Activated CD4-positive, alpha-beta T cell treated with anti-CD3 and anti-CD28 coated beads, Interleukin-2, amount 10 ng/mL, durations not matched to agents 7 days and 5 days (primary cell): ENCODE measurements at places on chromosomes 6 and 20. TPM values are rescaled to one million over a fixed set of nuclear protein-coding genes. Genes with fewer than 3 reads are reported as not detected.

- no peak for DNase-seq
- no peak overlapping the region for H3K27ac ChIP-seq
- no peaks in the 10 kb centered on the region for H3K27me3 ChIP-seq
- H3K36me3 ChIP-seq: peaks cover 3% of the 10 kb centered on the region
- peaks cover 18% of the 10 kb centered on the region for H3K4me1 ChIP-seq
- no peak overlapping the region for H3K4me3 ChIP-seq
These were observed 36.9 kb downstream of the CDYL start for GRCh38 chr6:4813055-4813454.

- no peaks in the 10 kb centered on the region for H3K27me3 ChIP-seq
- no peak overlapping the region for H3K4me3 ChIP-seq
- no peak for DNase-seq
These were observed 131.9 kb upstream of the SYNDIG1 start for GRCh38 chr20:24337551-24337950.

Gene CNR1
- total RNA-seq: not detected

Gene SPATA25
- total RNA-seq: 0.56 TPM
